T47D (cell line): ENCODE measurements at places on chromosomes 12 and 14.

- peak; percentile 92 for DNase-seq
Observed at GRCh38 chr12:6765634-6766581, at the start of gene PTMS. TSS of gene PTMS (plus strand) at chr12:6766363. CDS start at chr12:6766706, 343 bp downstream.

GRCh38 chr14:99156090-99156425 lies 115.9 kb downstream of the BCL11B start:
- no peak for DNase-seq

DNA sequence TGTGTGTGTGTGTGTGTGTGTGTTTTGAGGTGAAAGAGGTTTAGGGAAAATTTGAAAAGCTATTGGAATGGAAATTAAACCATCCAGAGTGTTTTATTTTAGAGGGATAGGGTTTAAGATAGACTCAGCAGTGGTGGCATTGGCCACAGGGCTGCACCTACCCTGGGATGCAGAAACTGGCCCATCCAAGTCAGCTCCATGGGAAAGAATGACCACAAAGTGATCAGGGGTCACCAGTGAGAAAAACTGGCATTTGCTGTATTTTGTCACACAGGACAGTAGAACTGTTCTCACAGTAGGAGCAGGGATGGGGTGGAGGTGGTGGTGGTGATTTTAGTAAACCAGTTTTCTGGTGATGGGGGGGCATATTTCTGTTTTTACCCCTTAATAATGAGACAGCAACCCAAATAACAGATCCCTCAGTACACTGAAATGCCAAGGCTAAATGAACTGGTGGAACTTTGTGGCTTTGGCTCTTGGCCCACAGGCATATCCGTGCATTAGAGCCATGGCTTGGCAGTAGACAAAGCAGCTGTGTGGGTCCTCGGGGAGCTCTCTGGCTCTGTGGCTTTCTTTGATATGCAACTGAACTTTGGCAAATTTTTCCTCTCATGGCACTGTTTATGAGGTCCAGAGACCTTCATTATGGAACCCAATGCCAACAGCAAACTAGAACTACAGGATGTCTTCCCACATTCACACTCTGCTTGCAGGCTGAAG lies 348.3 kb downstream of the ZFP36L1 start:
- peak; percentile 35 for DNase-seq

DNA sequence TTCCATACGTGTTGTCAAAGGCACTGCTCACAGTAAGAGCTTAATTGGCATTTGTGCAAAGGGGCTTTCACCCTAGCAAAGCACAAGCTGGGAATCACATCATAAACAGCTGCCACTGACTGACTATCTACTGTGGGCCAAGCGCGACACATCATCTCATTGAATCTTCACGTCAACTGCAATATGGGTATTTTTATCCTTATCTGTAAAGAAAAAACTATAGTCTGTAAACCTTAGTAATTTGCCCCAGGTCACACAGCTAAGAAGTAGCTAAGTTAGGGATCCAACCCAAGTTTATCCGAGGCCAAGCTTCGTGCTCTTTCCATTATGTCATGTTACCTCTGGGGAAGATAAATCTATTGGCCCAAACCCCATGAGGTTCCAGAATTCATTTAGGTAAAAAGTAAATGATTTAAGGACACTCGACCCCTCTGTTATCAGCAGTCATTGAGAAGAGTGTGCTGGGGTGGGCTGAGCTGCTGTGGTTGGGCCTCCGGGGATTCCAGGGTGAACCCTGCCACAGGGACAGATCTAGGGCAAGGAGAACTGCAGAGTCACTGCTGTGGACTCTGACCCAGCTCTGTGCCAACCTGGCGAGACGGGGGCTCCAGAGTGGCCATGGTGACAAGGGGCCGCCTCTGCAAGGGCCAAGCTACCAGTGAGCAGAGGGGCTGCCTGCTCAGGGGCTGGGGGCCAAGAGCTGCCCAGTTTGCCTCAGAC lies 27.6 kb downstream of the NCKAP5L start:
- no peak for DNase-seq

DNA sequence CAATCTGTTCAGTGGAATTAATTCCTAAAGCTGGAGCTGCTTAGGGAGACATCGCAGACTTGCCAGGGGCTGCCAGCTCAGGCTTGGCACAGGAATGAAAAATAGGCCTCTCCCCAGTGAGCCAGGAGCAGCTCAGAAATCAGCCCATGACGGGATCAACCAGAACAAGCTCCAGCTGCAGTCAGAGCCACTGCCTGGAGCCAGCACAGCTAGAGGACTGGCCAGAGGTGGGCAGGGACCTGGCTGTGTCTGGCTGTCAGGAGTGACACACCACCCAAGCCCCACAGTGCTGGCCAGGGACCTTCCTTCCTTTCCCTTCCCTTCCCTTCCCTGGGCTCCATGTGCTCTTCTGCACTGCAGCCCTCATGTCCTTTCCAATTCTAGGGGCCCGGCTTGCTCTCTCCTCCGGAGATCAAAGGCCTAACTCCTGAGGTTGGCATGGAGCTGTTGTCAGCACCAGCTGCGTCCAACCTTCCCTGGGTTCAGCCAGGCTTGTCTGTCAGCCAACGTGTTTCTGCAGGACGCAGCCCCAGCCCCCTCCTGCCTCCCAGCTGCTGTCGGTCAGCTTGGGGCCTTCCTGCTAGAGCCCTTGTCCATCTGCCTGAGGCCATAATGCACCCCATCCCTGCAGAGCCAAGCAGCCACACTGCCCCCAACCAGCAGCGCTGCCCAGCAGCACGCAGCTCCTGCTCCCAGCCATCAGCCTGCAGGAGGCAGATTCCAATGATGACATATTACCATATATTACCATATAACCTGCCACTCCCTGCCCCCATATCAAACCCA lies 149.3 kb downstream of the CALM1 start:
- DNase-seq, result no peak

DNA sequence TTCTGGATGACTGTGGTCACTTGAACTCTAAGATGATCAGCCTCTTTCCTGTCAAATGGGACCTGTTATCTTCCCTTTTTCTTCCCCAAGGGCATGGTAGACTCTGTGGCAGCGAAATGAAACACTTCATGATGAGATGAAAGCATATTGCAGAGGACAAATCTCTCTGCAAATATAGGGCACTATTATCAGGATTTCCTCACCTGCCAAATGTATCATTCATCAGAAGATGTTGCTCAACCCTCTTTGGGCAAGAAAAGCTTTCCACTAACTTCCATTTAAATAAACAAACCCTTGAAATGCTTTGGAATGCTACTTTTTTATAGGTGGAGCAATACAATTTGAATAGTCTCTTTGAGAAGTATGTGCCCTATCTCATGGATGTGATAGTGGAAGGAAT lies 105.0 kb downstream of the DNAH10 start:
- no peak for DNase-seq

GRCh38 chr14:76473481-76474263 lies 97.7 kb downstream of the ESRRB start:
- DNase-seq, result no peak

DNA sequence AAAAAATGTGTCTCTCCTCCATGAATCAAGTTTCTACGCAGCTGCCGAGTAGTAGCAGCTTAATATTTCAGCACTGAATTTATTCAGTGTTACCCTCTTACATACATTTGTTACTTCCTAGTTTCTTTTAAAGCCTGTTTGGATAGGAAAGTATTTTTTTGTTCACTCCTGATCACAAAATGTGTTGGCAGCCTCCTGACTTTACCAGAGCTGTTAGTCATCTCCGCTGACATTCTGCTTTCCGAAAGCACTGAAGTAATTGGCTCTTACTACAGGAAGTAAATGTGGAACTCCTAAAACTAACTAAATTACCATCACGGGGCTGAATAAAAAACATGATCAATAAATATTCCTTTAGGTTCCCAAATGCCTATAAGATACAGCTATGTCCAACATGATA lies 225.5 kb downstream of the EPS8 start:
- DNase-seq, result no peak

- no peak for DNase-seq
Observed at GRCh38 chr14:93888995-93889394, 38.1 kb upstream of the FAM181A start.

DNA sequence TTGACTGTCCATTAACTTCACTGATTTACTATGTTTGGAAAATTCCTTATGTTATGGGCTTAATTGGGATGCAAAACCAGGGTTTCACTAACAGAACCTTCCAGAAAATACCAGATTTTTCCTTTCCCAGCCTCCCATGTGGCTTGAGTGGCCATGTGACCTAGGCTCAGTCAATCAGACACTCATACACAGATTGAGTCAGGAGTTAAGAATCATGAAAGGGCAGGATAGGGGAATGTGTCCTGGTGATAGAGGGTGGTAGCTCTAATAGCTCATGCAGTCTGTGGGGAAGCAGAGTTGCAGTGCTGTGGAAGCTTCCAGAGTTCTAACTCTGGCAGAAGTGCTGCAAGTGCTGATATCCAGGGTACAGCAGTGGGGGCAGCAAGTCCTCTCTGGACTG lies 134.1 kb upstream of the IFNG-AS1 start:
- no peak for DNase-seq

DNA sequence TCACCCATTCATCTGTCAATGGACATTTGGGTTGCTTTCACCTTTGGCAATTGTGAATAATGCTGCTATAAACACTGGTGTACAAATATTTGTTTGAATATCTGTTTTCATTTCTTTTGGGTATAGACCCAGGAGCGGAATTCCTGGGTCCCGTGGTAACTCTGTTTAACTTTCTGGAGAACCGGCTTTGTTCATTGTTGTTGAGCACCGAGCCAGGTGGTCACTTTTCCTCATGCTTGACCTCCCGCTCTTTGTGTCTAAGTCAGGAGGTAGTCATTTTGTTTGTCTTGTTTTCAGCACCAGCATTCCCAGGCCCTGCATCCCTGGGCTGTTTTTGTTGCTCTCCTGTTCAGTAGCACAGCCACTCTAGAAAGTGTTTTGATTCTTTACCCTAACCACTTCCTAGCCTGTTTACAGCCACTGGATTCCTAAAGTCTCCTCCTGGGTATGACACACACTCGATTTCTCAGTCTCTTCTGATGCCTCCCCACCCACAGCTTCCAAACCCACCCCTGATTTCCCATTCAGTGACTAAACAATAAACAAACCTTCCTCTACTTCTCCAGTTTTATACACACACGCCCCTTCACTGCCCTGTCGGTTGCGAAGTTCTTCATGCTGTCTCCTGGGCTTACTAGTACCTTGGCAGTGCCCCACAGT lies 37.9 kb downstream of the B4GALNT3 start:
- DNase-seq, result peak; percentile 87

DNA sequence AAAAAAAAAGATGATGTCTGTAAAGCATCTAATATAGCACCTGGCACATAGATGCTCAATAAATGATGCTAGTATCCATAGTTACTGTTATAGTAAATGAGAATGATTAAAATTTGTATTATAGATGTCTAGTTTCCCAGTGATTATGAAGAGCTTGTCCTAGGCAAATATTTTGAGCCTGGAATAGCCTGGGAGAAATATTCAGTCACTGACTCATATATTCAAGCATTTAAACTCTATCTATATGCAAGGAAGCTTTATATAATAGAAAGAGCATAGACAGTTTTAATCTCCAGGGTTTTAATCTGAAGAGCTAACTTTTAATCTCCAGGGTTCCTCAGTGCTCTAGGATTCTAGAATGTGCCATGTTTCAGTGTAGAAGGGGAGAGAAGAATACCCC lies 91.5 kb upstream of the VASH1 start:
- no peak for DNase-seq

DNA sequence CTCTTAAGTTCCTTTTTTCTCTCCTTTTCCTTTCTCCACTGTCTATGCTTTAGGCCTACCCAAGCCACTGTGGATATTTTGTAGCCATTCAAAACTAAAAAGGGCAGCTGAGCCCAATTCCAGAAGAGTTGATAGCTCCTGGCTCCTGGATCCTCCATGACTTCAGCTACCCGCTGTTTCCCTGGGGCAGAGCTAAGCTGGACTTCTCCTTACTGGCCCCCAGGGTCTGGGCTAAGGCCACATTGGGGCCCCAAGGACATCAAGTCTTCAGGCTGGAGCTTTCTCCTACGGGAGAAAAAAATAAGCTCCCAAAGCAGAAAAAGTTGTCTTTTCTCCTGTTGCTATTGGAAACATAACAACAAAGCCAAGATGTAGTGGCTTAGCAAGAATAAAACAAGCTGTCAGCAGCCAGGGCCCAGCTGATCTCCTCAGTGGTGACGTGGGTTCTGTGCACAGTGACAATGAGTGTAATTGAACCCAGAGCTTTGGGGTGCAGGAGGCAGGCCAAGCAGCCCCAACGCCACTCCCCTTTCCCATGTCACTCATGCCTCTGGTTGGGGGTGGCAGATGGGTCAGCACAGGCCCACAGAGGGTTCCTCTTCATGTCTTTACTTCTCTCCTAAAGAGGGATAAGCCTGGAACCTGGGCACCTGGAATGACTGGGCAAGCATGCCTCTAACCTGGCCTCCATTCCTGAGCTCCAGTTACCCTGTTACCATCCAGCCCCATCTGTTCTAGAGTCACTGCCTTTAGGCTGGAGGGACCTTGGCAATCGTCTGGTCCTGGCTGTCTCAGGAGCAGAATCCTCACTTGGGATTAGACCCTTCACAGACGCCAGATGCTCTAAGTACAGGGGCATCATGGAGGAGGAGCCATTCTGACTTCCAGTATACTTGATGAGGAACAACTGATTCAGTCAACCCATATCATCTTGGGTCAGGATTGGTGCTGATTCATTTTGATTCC lies 171.2 kb downstream of the ZFP36L1 start:
- no peak for DNase-seq

GRCh38 chr12:75834591-75834990 lies 197.0 kb downstream of the PHLDA1 start:
- DNase-seq, result no peak

DNA sequence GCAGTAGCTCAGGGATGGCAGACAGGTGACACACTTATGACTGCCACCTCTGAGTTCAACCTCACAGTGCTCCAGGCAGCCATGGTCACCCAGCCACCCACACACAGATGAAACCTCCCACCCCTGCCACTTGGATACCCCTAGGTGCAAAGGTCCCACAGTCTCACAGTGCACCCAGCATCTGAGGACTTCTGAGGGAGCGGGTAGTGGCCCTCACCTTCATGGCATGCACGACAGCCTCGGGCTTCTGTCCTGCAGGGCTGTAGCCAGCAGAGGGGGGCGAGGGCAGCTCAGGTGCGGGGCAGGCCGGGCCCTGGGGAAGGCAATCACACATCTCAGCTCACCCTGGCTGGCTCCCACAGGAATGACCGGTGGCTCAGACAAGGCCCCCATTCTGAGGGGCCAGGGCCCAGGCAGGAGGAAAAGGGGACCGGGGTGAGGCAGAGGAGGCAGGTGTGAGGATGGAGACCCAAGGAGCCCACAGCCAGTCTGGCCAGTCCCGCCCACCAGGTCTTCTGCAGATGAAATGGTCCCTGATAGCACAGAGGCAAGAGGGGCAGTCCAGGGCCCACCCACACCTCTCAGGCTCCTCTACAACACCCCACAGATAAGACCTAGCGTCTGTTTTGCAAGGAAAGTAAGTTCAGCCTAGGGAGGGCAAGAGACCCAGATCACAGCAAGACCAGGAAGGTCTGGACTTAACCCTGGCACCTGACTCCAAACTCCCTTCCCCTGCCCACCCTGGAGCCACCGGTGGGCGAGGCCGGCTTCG lies 35.8 kb downstream of the CCNK start:
- no peak for DNase-seq

- DNase-seq, result no peak
Observed at GRCh38 chr14:30849354-30849753, 25.0 kb upstream of the COCH start.
